ENCODE measurements at places on chromosomes 6 and 20.

DNA sequence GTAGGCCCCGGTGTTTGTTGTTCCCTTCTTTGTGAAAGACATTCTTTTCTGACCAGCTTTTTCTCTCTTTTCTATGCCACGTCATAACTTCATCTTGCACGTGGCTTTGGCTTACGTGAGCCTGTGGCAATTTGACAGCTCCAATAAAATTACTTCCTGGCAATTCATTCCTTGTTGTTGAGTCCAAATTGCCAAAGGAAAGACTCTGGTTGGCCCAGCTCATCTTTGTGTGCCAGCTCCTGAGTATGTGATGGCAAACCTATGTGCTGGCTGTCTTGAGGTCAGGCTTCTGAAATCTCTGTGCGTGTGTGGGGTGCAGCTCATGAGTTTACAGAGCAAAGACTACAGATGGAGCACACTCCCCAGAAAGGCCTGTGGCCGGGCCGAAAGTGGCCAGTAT, 272.5 kb upstream of the SGK1 start:
- DNase-seq, result no peak

- DNase-seq, result no peak
Observed at GRCh38 chr20:8562356-8562755, 430.3 kb downstream of the PLCB1 start.

DNA sequence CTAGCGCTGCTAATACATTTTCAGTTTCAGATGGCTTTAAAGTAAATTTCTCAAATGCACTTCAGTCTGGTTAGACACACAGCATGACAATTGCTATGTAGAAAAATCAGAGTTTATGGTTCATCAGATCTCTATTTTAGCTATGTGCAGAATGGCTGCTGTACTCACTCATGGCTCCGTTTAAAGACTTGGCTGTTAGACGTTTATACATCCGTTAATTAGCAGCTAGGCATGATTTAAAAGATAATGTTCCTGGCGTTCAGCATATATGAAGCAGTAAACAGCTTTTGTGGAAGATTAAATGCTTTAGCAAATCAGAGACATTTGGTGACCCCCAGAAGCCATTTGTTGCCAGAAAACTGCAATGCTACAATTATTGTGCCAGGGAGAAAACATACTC, 350.0 kb upstream of the MANEA start:
- no peak for DNase-seq

DNA sequence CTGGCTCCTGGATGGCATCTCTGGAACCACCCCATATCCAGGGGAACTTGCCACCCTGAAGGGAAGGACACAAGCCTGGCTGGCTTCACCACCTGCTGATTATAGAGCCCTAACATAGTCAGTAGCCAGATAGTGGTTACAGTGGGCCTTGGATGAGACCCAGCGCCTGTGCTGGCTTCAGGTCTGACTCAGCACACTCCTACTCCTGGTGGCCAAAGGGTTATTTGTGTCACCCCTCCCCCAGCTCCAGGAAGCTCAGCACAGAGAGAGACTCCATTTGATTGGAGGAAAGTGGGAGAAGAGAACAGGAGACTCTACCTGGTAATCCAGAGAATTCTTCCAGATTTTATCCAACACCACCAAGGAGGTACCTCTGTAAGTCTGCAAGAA, 12.8 kb downstream of the SNX14 start:
- DNase-seq, result no peak

DNA sequence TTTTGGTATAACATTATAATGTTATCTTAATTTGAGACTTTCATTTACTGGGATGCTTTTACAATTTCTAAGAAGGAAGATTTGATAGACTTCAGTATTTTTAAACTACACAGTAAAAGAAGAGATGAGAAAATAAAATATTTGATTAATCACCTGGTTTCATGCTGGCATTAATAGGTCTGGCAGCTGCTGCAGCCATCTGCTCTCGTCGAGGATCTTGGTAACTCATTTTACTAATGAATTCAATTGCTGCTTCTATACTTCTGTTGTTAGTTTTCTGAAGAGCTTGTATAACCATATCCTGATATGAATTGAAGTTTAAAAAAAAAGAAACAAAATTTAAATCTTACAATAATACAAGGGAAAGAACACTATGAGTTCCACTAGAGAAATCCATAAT, 23.0 kb downstream of the LATS1 start:
- no peak for DNase-seq

DNA sequence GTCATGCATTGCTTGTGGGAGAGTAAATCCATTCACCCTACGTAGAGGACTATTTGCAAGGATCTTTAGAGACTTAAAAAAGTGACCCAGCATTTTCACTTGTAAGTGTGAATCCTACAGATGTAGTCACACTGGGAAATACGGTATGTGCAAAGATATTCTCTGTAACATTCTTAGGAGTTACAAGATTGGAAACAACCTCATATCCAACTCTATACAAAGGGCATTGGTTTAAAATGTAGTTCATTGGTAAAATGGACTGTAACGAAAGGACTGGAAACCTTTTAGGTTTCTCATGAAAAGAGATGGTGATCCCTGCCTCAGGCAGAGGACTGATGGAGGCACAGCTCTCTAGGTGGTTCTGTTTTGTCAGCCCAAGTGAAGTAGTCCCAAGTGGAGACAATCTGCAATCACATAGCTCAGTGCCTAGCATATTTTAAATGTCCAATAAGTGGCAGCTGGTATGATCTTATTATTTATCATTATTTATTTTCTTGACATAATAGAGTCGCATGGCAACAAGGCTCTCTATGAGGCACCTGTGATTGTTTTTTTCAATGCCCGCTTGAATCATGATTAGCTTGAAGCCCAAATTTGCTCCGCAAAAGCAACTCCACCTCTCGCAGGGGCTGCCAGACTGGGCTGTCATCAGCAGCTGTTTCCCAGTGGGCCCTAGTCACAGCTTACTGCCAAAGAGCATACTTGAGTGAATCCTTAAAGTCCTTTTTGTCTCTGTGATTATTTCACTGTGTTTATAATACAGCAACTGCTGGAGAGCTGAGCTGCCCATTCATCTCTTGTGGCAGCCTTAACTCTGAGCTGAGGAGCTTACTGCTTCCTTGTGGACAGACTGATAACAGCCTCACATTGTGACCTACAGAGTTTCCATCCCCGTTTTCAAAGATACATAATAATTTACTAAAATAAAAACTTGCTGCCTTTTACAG, 19.8 kb upstream of the ENPP1 start:
- DNase-seq, result no peak

- no peak for DNase-seq
Observed at GRCh38 chr6:111631018-111631417, 25.3 kb upstream of the TRAF3IP2 start.

- DNase-seq, result no peak
Observed at GRCh38 chr6:112218563-112218962, 35.8 kb downstream of the LAMA4 start.

DNA sequence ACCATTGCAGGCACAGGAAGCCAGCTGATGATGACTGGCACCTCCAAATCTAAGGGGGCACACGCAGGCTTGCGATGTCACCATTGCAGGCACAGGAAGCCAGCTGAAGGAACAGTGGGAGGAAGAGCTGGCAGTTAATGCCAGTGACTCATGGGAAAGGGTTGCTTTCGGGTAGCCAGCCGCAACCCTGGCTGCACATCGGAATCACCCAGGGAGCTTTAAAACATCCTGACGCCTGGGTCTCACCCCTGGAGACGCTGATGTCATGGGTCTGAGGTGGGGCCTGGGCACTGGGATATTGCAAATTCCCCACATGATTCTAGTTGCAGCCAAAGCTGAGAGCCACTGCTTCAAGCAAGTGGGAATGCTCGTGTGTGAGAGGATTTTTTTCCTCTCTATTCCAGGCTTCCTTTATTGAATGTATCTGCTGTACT, 16.1 kb upstream of the CCN6 start:
- DNase-seq, result no peak

DNA sequence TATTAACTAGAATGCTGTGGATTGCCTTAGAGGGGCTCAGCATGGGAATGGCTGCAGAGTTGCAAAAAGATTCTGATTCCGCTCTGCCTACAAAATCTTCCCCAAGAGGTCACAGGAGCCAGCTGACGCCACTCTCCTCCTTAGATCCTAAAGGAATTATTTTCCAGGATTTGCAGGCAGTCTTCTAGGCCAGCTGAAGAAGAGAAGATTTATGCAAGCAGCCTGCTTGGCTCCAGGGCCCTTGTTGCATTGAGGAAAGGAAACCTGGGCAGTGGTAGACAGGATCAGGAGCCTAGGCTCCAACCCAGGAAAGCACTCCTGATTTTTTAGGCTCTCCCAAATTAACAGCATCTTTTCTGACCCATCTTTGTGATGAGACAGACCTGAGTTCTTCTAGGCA, 245.8 kb downstream of the PKHD1 start:
- no peak for DNase-seq

Measured in NCI-H2081 treated with DMSO at 0.1 percent for 48 hours (cell line).